ENCODE measurements at places on chromosomes 5 and 9.

DNA sequence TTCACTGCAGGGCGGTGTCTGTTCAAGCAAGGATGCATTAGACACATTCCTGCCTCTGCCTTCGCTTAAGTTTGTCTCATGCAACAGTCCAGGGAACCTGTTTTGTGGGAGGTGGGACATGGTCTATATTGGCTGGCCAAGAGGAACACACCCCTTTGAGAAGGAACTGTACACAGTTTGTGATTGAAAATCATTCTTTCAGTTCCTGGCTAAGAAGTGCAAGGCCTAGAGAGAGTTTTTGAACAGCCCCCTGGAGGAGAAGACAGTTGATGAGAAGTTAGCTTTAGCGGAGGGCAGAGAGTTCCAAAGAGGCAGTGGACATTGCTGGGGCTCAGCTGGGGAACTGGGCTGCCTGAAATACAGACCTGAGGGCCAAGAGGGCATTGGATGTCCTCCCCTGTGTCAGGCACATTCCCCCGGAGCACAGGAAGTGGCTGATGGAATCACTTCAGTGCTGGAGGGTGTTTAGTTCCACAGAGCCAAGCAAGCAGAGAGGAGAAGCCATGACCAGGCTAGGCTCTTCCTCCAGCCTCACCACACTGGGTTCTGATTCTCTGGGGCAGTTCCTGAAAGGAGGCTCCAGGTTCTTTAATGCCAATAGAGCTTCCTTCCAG is 66.6 kb downstream of the RGS3 start:
- ATAC-seq: no peak

GRCh38 chr9:117747386-117747970 is 43.3 kb downstream of the TLR4 start:
- ATAC-seq: no peak

DNA sequence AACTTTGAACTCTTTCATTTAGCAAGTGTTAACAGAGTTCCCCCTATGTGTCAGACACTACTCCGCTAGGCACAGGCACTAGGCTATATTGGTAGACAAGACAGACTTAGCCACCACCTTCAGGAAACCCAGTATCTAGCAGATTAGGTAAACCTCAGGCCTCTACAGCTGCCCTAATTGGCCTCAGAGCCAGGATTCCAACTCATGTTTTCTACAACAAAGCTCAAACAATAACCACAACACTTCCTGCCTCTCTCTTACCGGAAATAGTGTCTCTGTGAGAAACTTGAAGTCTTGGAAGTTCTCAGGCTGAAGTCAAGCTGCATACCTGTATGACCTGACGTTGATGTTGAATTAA is 116.6 kb upstream of the SLC44A1 start:
- peak; percentile 69 for ATAC-seq

DNA sequence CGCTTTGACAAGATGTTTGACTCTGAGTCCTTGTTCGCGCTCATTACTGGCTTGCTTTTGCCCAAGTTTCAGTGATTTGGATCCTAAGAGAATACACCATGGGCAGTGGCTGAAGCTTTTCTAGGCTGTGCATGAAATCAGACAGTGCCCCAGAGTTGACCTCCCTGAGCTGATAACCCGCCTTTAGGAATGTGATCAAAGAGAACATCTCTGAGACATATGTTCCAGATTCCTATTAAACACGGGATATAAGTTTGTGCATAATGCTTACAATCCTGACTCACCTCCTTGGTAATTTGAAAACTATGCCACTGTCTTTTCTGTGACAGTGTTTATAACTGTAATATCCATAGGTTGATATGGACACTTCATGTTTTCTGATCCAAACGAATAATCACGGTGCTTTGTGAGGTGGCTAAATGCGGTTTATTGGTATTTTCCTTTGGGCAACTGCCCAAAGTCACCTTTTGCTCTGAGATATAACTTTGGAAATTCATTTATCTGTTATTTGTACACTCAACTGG is 732.9 kb downstream of the MTRR start:
- ATAC-seq: no peak

DNA sequence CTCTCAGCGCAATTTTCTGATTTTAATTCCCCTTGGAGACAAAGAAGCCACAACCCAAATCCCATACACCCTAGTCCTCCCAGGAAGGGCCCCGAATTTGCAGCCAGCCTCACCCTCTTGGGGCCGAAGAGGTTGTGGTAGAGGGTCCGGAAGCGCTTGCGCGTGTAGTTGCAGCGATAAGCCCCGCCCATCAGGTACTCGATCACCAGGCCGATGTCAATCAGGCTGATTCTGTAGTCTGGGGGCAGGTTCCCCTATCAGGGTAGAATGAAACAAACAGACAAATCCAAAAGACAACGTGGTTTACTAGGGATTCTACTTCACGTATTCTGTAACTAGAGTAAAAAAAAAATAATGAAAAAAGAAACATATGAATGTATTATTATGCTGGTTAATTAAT is 210.6 kb upstream of the KLF9 start:
- no peak for ATAC-seq
